ENCODE measurements at places on chromosomes 6 and 20.
A peak's percentile ranks its signal among the peaks of the same experiment; 100 is the strongest.

DNA sequence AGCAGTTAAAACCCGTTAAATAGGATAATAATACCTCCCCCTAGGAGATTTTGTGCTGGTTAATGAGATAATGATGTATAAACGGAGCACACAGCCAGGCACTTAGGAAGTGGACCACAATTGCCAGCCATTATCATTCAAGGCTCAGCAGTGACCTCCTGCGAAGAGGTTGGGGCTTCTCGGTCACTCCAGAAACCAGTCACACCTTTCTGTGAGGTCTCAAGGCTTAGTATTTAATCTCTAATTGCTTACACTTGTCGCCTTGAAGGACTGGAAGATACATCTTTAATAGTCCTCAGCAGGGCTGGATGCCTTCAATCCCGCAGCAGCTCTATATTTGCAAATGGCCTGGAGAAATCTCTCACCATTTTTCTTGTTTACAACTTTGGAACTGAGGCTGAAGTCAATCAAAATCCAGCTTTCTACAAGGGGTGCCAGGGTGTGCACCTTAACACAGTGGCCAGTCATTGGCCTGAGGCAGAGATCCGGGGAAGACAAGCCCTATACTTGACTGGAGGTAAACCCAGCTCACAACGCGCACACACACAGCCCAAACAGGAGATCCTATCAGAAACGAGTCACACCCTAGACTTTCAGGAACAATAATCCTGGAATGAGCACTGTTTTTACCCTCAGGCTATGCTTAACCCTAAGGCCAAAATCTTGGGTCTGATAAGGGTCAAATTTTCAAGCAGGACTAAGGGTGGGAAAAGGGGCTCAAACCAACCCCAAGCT lies 1.2 kb downstream of the POU5F1 start:
- no peak for DNase-seq

DNA sequence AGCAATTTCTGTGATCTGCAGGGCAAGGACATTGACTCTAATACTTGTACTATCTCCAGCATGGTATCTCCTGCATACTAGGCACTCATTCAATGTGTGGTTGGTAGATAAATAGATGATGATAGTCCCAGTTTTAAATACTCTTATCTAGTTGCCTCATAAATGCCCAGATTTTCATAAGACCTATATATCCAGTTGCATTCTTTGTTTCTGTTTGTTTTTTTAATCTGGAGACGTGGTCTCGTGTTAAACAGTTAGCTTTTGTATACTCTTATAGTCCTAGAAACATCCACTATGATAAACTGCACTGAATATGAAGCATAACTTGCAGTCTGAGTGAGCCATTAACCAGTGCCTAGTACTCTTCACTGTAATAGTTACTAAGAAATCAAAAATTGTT lies 35.5 kb upstream of the SUMO4 start:
- no peak for DNase-seq

DNA sequence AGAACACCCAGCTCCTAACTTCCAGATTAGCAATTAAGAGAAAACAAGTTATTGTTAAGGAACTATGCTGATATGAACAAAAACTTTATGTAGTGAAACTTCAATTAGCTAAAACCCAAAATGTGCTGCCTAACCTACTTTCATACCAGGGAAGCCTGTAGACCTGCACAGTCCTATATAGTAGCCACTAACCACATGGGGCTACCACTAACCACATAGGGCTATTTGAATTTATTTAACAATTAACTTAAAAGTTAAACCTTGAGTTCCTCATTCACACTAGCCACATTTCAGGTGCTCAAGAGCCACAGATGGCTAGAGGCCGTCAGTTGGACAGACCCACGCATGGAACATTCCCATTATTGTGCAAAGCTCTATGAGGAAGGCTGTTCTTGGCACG lies 72.4 kb upstream of the LAMP5 start:
- no peak for DNase-seq

GRCh38 chr6:142421285-142422117 lies 119.7 kb downstream of the ADGRG6 start:
- no peak for DNase-seq

GRCh38 chr6:41548098-41548840 lies 2.1 kb downstream of the FOXP4 start:
- no peak for DNase-seq

- DNase-seq = no peak
These were observed 311.1 kb downstream of the MMUT start for GRCh38 chr6:49151957-49152356.

DNA sequence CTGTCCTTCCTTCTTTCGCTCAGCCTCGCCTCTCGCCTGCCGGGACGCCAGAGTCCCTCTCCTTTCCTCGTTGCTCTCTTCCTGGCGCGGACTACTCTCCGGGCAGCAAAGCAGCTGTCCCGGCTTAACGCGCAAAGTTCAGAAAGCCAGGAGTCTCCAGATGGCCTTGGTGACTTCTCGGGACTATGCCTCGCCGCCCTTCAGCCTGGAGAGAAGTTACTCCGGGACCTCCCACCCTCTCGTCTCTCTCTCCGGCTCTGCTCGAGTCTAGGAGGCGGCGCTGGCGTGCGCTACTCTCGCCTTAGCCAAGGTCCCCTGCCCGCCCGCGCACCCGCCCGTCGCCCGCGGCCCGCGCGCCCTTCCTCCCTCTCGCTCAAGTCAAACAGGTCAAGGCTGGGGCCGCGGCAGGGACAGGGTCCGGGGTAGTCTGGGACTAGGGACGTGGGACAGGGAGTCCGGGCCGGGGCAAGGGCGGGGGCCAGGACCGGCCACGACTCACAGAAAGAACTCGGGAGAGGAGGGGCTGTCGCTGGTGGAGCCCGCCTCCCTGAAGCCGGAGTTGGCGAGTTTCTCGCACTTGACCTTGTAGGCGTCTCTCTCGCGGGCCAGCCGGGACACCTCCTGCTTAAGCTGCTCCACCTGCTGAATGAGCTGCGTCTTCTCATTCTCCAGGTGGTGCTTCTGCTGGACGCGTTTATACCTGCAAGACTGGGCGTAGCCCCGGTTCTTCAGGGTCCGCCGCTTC lies 1.5 kb downstream of the MAFB start:
- DNase-seq = peak; percentile 20

DNA sequence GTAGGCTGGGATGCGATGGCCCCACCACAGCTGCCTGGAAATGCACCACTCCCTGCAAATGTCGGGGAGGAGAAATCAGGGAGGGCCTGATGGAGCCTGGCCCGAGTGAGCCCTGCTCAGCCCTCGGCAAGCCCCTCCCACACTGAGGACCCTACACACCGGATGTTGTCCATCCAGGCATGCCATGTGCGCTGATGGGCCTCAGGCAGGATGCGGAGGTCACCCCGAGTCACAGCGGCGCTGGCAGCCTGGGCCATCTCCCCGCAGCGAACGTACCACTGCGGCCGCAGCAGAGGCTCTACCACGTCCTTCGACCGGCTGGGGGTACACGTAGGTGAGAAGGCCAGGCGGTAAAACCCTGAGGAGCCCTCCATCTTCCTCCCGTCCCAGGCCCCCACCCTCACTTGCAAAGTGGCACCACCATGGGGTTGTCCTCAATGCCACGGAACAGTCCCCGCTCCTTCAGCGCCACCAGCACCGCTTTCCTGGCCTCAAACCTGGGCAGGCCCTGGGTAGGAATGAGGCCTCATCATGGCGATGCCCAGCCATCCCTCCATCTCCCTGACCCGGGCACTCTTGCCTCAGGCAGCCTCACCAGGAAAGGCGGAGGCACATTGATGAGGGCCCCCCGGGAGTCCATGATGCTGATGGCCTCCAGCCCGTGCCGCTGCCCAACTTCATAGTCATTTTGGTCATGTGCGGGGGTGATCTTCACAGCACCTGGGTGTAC lies 5.2 kb upstream of the VWA7 start:
- DNase-seq = no peak

GRCh38 chr6:145119081-145119480 lies 616.2 kb downstream of the EPM2A start:
- no peak for DNase-seq

- DNase-seq = no peak
These were observed 101.7 kb downstream of the TULP4 start for GRCh38 chr6:158413814-158414565.

DNA sequence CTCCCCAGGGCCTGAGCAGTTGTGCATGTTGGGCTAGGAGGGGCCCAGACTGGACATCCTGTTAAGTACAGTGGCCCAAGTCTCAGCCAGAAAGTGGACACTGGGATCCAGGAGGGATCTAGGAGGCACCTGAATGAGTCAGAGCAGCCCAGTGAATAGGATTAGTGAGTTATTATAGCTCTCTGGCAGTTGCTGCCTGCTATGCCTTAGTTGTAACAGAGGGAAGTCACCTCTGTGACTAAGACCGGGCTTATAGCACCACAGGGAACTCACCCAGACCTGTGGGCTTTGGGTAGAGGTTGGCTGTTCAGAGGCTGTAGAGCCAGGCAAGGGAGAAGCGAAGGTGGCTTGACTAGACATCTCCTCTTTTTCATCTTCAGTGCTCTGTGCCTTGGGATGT lies 39.0 kb upstream of the AAR2 start:
- DNase-seq = no peak

DNA sequence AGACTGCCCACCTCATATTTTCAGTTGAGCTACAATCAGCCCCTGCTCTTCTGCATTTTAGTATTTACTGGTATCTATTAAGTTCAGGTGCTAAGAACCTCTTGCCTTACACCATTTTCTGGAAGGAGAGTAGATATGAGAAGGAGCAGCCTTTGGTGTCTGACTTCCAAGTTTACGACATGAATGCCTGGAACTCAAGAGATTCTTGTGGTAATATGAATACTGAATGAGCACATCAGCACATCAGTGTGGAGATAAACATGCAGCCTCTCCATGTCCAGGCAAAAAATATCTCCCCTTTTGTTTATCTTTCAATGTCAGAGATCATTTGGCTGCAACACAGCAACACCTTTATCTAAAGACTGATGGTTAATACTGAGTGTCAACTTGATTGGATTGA lies 65.8 kb upstream of the THEMIS start:
- DNase-seq = no peak

- DNase-seq = no peak
These were observed 63.3 kb upstream of the MAP7 start for GRCh38 chr6:136613477-136613876.

- peak; percentile 7 for DNase-seq
These were observed 770 bp downstream of the KIF3B start for GRCh38 chr20:32278199-32278643.

DNA sequence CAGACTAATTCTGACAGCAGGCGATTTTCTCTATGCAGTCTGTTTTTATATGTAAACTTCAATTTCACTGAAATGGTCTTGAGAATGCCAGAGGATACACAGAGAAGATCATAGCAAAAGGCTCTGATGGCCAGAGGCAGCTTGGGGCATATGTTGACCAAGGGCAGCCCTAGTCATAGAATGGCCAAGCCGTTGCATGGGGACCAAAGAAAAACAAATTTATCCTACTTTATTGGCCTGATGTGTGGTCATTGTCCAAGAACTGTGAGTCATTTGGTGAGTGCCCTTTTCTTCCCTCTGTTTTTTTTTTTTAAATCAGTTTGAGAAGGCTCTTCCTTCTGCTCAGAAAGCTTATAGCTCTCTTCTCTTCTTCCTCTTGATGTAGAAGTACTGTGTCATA lies 5.8 kb downstream of the HDGFL1 start:
- no peak for DNase-seq

Measured in GM03348 (cell line).